Common myeloid progenitor, CD34-positive (primary cell): ENCODE measurements at places on chromosomes 6 and 20.

GRCh38 chr6:168385858-168386735 lies 54.9 kb upstream of the SMOC2 start:
- DNase-seq = no peak

GRCh38 chr6:131947986-131948661 lies 3.0 kb downstream of the CCN2 start:
- DNase-seq = no peak

DNA sequence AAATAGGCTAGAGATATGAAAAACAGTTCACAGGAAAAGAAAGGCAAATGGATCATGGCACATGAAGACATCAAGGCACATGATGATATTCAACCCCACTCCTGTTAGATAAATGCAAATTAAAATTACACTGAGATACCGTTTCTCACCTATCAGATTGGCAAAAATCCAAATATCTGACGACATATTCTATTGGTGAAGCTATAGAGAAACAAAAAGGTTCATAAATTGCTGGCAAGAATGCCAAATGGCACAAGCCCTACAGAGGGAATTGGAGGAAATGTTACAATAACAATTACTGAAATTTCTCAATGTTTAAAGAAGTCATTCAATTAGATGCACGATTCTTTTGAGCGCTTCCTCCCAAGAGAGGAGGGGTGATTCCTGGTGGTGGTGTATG lies 45.3 kb upstream of the DSN1 start:
- DNase-seq = no peak

DNA sequence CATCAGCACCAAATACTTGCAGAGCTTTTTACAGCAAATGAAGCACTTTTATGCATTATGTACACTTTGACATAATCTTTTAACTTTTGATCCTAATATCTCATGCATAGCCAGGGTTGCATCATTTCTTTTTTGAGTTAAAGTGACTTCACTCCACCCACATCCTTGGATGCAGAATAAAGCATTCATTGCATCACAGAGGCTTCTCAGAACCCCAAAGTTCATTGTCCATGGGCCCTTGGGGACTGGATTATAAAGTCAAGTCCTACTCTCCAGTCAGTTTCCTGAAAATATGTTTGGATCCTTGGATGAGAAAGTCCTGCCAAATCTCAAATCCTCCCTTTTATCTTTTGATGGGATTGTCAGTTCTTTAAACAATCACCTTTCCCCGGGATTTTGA lies 10.6 kb upstream of the EFHC1 start:
- no peak for DNase-seq

GRCh38 chr6:116528133-116528532 lies 16.7 kb downstream of the CALHM5 start:
- DNase-seq = no peak

DNA sequence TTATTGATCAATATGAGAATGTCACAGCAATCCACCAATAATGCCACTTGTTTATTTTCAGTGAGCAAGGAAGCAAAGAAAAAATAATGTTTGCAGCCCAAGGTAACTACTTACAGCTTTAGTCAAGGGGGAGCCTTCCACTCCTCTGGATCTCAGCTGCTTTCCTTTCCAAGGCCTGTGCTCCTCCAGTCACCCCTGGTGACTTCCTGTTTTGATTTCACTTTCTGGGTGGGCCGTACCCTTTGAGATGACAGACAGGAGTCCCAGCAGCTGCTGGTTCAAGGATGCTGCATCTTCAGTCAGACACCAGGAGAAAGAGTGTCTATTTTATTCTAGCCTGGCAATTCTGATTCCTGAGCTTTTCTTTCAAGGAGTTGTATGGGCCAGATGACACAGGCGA lies 5.6 kb upstream of the VNN2 start:
- DNase-seq = peak; percentile 24

- peak; percentile 89 for DNase-seq
Observed at GRCh38 chr6:139219271-139219729, 72.5 kb downstream of the TXLNB start.

DNA sequence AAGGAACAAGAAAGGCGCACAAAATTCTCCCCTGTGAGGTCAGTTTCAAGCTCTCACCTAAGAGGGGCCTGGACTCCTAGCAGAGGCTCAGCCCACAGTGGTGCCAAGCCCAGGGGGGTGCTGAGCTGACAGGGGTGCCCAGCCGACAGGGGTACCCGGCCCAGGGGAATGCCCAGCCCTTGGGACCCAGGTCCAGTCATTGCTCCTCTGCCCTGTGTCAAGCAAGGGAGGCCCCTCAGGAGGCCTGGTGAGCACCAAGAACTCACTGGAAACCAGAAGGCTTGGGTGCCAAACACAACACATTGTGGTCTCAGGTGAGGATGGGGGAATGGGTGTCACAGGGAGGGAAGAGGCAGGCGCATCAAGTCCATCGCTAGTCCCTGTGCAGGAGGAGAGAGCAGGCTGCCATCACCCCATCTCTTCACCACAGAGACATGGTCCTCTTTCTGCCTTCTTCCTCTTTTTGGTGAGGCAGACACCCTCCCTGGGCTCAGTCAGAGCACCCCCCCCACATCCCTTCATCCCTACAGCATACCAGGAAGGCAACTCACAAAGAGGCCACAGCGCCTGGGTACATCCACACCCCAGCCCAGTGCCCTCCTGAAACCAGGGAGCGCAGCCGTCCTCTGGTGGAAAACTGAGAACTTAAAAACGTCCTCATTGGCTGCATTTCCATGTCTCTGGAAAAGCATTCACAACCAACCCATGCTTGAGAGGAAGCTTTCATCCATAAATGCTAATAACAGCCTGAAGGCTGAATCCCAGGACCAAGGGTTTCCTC lies 111.3 kb downstream of the BANF2 start:
- no peak for DNase-seq

- DNase-seq = no peak
Observed at GRCh38 chr6:90870561-90870960, 283.7 kb upstream of the MAP3K7 start.

GRCh38 chr6:149821492-149821891 lies 42.7 kb downstream of the LRP11 start:
- no peak for DNase-seq

DNA sequence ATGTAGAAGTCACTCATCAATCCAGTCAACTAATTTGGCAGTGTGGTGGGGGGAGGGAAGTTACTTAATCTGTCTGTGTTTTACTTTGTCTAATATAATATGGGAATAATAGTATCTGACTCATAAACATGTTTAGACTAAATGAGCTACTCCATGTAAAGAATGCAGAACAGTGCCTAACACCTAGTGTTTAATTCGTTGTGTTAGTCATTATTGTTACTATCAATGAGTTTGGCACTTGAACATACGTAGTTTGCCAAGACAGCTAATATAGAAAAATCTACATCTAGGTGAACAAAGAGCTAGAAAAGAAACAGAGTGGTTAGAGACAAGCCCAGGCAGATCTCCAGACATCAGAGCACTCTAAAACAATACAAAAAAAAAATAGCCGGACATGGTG lies 49.1 kb downstream of the IRAK1BP1 start:
- DNase-seq = no peak

GRCh38 chr6:36150283-36150682 lies 20.0 kb downstream of the MAPK13 start:
- DNase-seq = no peak

GRCh38 chr6:135306740-135307420 lies 125.8 kb downstream of the MYB start:
- DNase-seq = peak; percentile 29

- no peak for DNase-seq
Observed at GRCh38 chr20:17316316-17317038, 89.6 kb downstream of the PCSK2 start.

DNA sequence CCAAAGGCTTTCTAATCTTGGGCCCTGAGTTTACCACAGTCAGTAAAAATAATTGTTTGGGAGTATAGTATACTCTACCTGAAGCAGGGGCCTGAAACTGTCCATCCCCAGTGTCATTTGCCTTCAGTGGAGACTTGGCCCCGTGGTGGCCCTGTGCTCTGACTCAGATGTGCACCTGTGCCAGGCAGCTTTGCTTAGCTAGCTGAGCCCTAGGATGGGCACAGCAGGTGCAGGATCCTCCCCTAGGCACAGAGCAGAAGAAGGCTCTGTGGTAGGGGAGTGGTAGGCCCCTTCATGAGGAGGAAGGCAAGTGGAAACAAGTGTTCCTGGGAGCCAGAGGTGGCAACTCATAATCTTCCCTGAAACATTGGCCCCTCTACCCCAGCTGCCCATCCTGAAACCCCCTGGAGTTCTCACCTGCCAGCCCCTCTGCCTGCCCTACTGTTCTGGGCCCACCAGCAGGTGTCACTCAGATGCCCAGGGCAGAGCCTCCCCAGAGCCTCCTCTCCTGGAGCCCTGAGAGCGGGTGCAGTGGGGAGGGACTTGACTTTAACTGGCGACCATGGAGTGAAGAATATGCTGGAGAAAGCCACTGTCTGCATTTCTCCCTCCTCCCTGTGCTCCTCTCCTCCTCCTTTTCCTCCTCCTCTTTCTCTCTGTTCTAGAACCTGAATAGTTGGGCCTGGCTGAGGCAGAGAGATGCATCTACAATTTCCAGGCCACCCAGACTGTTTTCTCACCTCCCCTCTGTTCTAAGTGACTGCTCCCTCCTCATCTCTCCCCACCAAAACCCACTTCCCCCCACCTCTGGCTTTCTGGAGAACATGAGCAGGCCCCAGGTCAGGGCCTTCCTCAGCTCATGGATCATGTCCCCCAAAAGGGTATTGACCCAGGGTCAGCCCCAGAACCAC lies 2.9 kb downstream of the CPNE5 start:
- no peak for DNase-seq
